ENCODE measurements at places on chromosomes 7 and 10. TPM values are rescaled to one million over a fixed set of nuclear protein-coding genes. Genes with fewer than 3 reads are reported as not detected.

The ITGB8 gene
- total RNA-seq = not detected

The PNLIPRP1 gene
- total RNA-seq = not detected

The FAM25A gene
- total RNA-seq = not detected

The C10orf95 gene
- total RNA-seq = 0.19 TPM

The ATP5F1C gene
- 290 TPM for total RNA-seq

The TRPV5 gene
- not detected for total RNA-seq

The HTRA1 gene
- total RNA-seq = 0.22 TPM

DNA sequence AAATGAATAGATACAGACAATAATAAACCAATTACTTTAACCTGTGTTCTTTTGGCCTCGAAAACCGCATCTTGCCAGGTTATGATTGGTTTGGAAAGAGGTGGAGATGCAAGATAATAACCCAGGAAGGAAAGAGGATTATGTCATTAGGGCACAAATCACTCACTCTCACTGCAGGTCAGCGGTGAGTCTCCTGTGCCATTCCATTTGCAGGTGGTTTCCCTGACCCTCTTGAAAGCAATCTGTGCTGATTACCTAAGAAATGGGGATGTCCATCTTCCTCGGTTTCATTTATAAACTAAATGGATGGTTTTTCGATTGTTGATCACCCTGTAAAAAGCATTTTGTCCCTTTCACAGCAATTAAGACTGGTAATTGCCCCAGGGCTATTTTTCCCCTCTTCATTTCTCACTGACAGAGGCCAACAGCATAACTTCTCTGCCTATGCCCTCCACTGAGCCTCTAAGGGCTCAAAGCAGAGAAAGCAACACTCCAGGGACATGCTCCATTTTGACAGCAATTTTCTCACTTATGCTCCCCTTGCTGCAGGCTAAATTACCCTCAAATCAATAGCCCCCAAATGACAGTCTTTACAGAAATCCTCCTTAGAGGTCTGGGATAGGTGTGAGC lies 257.5 kb downstream of the IPMK start:
- no peak overlapping the region for H3K4me3 ChIP-seq
- no peaks in the 10 kb centered on the region for H3K36me3 ChIP-seq

DNA sequence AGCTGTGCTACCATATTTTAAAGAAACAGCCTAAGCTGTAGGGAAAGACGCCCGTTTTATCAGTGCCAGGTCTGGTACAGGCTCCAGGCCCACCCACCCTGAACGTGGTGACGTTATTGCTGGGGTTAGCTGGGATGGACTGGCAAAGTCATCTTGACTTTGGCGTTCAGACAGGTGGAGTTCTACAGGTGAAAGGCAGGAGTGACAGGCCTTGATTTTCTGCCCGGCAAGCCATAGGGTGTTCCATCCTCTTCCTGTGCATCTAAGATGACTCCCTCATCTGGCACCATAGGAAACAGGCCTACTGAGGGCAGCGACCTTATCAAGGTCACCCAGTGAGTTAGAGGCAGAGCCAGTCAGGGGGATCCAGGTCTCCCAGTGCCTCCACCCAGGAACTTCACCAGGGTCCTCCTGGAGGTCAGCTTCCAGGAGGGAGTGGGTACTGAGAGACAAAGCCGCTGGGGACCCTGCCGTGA lies 41.6 kb downstream of the HK1 start:
- no peaks in the 10 kb centered on the region for H3K27me3 ChIP-seq
- peaks cover 22% of the 10 kb centered on the region for H3K4me1 ChIP-seq
- H3K4me3 ChIP-seq = peak overlapping the region; percentile 85

GRCh38 chr10:3278771-3279170 lies 106.2 kb upstream of the PITRM1 start:
- H3K27ac ChIP-seq = no peak overlapping the region
- no peaks in the 10 kb centered on the region for H3K27me3 ChIP-seq
- DNase-seq = no peak
- no peak overlapping the region for H3K4me3 ChIP-seq
- no peaks in the 10 kb centered on the region for H3K4me1 ChIP-seq
- H3K36me3 ChIP-seq = no peaks in the 10 kb centered on the region

DNA sequence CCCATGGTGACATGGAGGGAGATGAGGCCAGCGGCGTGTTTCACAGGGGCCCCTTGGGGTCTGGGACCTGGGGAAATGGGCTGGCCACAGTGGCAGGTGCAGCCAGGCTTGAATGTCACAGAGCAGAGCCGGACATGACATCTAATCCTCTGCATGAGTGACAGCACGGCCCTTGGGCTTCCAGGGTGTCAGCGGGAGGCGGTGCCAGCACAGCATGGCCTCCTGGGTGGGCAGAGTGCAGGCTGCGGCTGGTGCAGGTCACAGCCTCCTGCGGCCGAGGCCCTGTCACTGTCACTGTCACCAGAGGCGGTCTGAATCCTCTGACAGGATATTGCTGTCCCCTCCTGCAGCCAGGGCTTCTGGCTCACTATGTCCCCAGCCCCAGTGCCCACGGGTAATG lies 18.2 kb downstream of the BHLHA15 start:
- no peaks in the 10 kb centered on the region for H3K4me1 ChIP-seq
- H3K27me3 ChIP-seq = no peaks in the 10 kb centered on the region
- H3K36me3 ChIP-seq = peaks cover 99% of the 10 kb centered on the region
- H3K4me3 ChIP-seq = no peak overlapping the region
- H3K27ac ChIP-seq = no peak overlapping the region

The OR2A1 gene
- 0.12 TPM for total RNA-seq

The ANKRD61 gene
- total RNA-seq = not detected

- no peak overlapping the region for H3K4me3 ChIP-seq
- peaks cover 4% of the 10 kb centered on the region for H3K4me1 ChIP-seq
- no peak overlapping the region for H3K27ac ChIP-seq
- H3K27me3 ChIP-seq = no peaks in the 10 kb centered on the region
- no peak for DNase-seq
- H3K36me3 ChIP-seq = no peaks in the 10 kb centered on the region
Measured at GRCh38 chr10:14876764-14877163, 1.9 kb upstream of the SUV39H2 start.

The STOX1 gene
- 0.76 TPM for total RNA-seq

DNA sequence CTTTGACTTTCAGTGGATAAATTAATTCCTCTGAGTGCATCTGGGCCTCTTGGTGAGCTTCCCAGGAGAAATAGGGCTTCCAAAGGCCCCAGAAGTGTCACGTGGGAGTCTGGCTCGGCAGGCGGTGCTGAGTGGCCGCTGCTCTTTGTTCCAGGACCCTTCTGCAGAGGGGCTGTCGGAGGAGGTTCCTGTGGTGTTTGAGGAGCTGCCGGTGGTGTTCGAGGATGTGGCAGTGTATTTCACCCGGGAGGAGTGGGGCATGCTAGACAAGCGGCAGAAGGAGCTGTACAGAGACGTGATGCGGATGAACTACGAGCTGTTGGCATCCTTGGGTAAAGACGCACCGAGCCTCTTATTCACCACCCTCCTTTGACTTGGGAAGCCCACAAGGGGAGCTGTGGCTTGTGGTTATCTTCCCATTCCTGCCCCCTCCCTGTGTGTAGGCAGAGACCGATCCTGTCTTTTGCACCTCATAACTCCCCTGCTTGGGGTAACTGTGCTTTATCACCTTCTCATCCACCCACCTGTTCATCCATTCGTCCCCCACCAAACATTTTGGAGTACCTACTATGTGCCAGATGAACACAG lies 11.9 kb downstream of the ZNF862 start:
- H3K36me3 ChIP-seq = peaks cover 42% of the 10 kb centered on the region
- no peak overlapping the region for H3K27ac ChIP-seq
- H3K4me3 ChIP-seq = no peak overlapping the region
- no peak for DNase-seq
- H3K4me1 ChIP-seq = peaks cover 3% of the 10 kb centered on the region
- no peaks in the 10 kb centered on the region for H3K27me3 ChIP-seq

DNA sequence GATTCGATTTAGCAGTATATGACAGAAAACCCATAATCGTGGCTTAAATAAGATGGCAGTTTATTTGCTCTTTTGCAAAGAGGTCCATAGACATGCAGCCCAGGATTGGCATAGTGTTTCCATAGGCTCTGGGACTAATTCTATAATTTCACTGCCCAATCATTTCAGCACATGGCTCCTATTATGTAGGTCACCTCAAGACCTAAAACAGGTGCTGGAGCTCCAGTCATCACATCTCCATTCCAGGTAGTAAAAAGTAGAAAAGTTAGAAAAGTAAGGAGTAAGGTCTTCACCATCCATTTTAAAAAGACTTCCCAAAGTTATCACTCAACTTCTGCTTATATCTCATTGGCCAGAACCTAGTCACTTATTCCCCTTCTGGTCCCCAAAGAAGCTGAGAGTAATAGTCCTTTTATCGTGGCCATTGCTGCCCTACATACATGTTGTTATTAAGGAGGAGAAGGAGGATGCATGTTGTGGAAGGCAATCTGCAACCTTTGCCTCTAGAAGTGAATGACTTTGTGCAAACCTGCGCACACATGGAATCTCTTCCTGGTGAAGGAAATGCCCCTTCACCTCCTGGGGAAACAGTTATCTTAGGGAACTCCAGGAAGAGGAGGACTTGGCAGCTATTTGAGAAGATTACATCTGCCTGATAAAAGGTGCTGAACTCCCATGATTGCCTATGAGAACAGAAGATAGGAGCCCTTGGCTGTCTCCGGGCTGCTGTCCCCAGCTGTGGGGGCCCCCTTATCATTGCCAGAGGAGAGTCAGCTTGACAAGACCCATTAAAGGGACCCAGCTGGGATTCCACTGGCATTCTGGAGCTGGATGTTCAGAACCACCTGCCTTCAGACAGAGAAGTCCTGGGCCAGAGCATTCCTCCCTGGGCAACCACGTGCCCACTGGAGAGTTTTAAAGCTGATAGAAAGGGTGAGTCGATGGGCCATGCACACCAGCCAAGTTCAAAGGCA lies 330.6 kb upstream of the ZMIZ1 start:
- DNase-seq = no peak
- H3K36me3 ChIP-seq = no peaks in the 10 kb centered on the region
- H3K27ac ChIP-seq = no peak overlapping the region
- no peaks in the 10 kb centered on the region for H3K4me1 ChIP-seq
- no peak overlapping the region for H3K4me3 ChIP-seq

- H3K36me3 ChIP-seq = no peaks in the 10 kb centered on the region
- H3K4me1 ChIP-seq = no peaks in the 10 kb centered on the region
- no peak overlapping the region for H3K27ac ChIP-seq
- no peak for DNase-seq
Measured at GRCh38 chr7:153530441-153530840, 521.8 kb upstream of the DPP6 start.

- DNase-seq = no peak
- H3K27me3 ChIP-seq = no peaks in the 10 kb centered on the region
- no peaks in the 10 kb centered on the region for H3K36me3 ChIP-seq
Measured at GRCh38 chr7:151595702-151596350, 76.1 kb upstream of the RHEB start.

The FAM237B gene
- not detected for total RNA-seq

DNA sequence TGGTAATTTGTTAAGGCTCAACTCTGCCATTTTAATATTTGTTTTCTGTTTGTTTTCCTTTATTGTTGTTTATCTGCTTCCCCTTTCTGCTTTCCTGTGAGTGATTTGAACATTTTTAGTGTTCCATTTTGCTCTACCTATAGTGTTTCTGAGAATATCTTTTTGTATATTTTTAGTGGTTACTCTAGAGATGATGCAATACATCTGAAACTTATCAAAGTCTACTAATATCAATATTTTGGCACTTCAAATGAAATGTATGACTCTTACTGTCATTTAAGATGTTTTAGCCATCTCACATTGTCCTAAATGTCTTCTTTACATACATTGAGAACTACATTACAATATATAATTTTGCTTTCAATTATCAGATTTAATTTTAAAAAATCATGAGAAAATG lies 98.9 kb downstream of the PLXDC2 start:
- no peaks in the 10 kb centered on the region for H3K27me3 ChIP-seq
- H3K4me3 ChIP-seq = no peak overlapping the region
- H3K4me1 ChIP-seq = no peaks in the 10 kb centered on the region
- H3K36me3 ChIP-seq = no peaks in the 10 kb centered on the region

GRCh38 chr10:67618116-67618515 lies 77.9 kb downstream of the CTNNA3 start:
- no peak overlapping the region for H3K4me3 ChIP-seq
- no peaks in the 10 kb centered on the region for H3K27me3 ChIP-seq
- no peaks in the 10 kb centered on the region for H3K36me3 ChIP-seq
- H3K27ac ChIP-seq = no peak overlapping the region
- no peak for DNase-seq
- H3K4me1 ChIP-seq = peaks cover 12% of the 10 kb centered on the region

GRCh38 chr10:121440461-121440860 lies 157.8 kb downstream of the FGFR2 start:
- H3K4me1 ChIP-seq = no peaks in the 10 kb centered on the region
- no peak overlapping the region for H3K4me3 ChIP-seq
- H3K36me3 ChIP-seq = no peaks in the 10 kb centered on the region
- no peak for DNase-seq
- no peaks in the 10 kb centered on the region for H3K27me3 ChIP-seq

Measured in naive thymus-derived CD4-positive, alpha-beta T cell (primary cell).